Fibroblast of lung (primary cell): ENCODE measurements at places on chromosomes 12 and 14. TPM values are rescaled to one million over a fixed set of nuclear protein-coding genes. Genes with fewer than 3 reads are reported as not detected.

DNA sequence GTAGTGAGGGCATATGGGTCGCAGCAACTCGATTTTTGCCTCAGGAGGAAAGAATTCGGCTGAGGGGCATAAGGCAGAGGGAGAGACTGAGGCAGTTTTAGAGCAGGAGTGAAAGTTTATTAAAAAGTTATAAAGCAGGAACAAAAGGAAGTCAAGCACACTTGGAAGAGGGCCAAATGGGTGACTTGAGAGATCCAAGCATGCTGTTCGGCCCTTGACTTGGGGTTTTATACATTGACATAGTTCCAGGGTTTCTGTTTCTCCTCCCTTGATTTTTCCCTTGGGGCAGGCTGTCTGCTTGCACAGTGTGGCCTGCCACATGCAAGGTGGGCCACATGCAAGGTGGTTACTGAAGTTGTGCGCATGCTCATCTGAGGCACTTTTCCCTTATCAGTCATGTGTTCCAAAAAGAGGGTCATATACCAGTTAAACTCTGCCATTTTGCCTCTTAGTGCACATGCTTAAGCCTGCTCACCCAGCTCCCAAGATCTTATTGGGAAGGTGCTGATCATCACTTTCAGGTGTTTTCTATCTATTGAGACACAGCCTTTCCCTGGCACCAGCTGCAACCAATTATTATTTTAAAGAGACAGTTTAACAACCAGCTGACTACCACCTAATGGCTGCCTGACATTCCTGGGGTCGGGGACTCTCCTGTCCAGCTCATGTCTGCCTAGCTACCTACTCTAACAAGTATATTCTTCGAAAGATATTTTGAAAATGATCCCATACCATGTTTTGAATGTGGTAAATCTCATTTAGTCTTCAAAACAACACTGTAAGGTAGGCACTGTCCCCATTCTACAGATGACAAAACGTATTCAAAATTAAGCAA lies 19.9 kb downstream of the PTGER2 start:
- H3K27ac ChIP-seq: no peak overlapping the region
- DNase-seq: peak; percentile 74
- H3K4me3 ChIP-seq: no peak overlapping the region

DNA sequence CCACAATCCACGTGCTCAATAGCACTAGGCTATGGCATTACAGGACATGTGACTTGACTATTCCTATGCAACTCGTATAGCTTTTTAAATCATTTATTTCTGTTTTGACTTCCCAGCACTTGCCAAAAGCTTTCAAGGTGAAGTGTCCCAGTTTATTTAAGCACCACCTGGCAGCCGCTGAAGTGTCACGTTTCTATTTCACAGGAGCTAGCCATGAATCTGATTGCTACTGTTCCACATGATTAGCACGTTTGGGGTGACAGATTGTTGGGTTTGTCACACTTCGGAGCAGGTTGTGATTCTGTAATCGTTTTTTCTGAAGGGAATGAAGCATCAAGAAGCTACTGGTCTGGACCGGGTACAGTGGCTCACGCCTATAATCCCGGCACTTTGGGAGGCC lies 39.9 kb upstream of the BICDL1 start:
- no peak overlapping the region for H3K4me3 ChIP-seq
- no peak overlapping the region for H3K27ac ChIP-seq
- H3K27me3 ChIP-seq: no peaks in the 10 kb centered on the region
- no peaks in the 10 kb centered on the region for H3K36me3 ChIP-seq
- H3K4me1 ChIP-seq: no peaks in the 10 kb centered on the region

GRCh38 chr12:77489331-77489970 lies 341.2 kb upstream of the NAV3 start:
- H3K36me3 ChIP-seq: no peaks in the 10 kb centered on the region
- H3K4me3 ChIP-seq: no peak overlapping the region
- no peak for DNase-seq
- no peaks in the 10 kb centered on the region for H3K4me1 ChIP-seq
- no peaks in the 10 kb centered on the region for H3K27me3 ChIP-seq

ACTR6 gene
- total RNA-seq: 13.9 and 16.5 TPM in 2 replicates

SLC5A8 gene
- total RNA-seq: not detected in 2 replicates

DNA sequence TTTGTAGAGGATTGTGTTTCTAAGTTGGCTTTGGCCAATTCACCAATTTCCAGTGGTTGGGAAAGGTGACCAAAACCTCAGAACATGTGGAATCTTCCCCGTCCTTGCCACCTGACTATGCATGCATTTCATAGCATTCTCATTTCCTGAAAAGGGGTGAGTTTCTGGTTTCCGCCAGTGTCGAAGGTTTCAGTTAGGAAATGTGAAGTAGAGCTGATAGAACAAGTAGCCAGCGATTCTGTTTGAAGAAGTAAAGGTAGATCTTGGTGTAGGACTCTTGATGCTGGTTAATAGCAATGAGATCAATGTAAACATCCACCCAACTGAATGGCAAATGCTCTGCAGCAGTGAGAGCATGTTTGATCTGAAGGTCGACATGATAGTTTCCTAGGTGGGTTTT lies 15.9 kb downstream of the SMOC1 start:
- H3K4me3 ChIP-seq: no peak overlapping the region
- no peaks in the 10 kb centered on the region for H3K36me3 ChIP-seq
- no peak overlapping the region for H3K27ac ChIP-seq
- no peaks in the 10 kb centered on the region for H3K27me3 ChIP-seq

GRCh38 chr14:75205591-75205990 lies 29.2 kb upstream of the TMED10 start:
- no peak for DNase-seq
- no peak overlapping the region for H3K4me3 ChIP-seq
- H3K4me1 ChIP-seq: no peaks in the 10 kb centered on the region
- H3K27me3 ChIP-seq: no peaks in the 10 kb centered on the region
- H3K27ac ChIP-seq: no peak overlapping the region

- no peak overlapping the region for H3K4me3 ChIP-seq
- no peaks in the 10 kb centered on the region for H3K36me3 ChIP-seq
- H3K27me3 ChIP-seq: peaks cover 29% of the 10 kb centered on the region
- peaks cover 7% of the 10 kb centered on the region for H3K4me1 ChIP-seq
Observed at GRCh38 chr12:27973487-27973890, 956 bp upstream of the PTHLH start.

GRCh38 chr14:50778721-50779483 lies 52.1 kb downstream of the NIN start:
- peaks cover 2% of the 10 kb centered on the region for H3K36me3 ChIP-seq
- H3K4me3 ChIP-seq: no peak overlapping the region
- peak; percentile 46 for DNase-seq
- H3K27ac ChIP-seq: no peak overlapping the region
- no peaks in the 10 kb centered on the region for H3K27me3 ChIP-seq

MAP3K9 gene
- under 0.01 and 0.17 TPM in 2 replicates for total RNA-seq

DNA sequence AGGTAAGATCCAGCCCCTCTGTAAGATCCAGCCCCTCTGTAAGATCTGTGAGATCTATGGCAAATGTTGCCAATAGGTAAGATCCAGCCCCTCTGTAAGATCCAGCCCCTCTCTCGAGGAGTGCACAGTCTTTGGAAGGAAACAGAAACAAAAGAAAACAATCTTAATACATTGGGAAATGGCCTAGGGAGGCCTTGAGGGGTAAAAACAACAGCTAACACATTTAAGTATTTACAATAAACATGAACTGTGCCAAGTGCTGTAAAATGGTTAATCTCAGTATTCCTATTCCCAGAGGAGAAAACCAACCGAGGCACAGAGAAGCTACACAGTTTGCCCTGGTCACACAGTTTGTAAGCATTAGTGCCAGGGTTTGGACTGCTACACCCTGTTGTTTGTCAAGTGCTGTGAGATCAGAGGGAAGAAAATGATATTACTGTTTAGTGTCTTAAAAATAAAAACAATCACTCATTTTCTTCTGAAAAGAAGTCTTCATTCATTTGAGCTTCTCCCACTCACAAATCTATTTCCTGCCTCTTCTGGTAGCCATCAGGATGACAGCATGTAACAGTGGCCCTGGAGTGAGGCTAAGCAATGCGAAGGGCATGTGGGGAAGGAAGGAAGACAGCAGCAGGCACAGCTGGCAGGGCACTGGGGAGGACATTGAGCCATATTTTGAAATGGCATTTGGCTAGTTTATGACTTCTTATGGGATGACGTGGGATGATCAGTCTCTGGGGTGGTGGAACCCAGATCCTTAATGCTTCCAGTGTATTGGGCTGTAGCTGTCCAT lies 118.7 kb upstream of the PTPRQ start:
- DNase-seq: no peak
- no peak overlapping the region for H3K27ac ChIP-seq
- H3K36me3 ChIP-seq: no peaks in the 10 kb centered on the region
- H3K27me3 ChIP-seq: no peaks in the 10 kb centered on the region
- H3K4me3 ChIP-seq: no peak overlapping the region

GRCh38 chr12:19431407-19432308 lies 7.6 kb upstream of the AEBP2 start:
- no peaks in the 10 kb centered on the region for H3K27me3 ChIP-seq
- no peaks in the 10 kb centered on the region for H3K36me3 ChIP-seq
- peaks cover 4% of the 10 kb centered on the region for H3K4me1 ChIP-seq
- DNase-seq: peak; percentile 88

DNA sequence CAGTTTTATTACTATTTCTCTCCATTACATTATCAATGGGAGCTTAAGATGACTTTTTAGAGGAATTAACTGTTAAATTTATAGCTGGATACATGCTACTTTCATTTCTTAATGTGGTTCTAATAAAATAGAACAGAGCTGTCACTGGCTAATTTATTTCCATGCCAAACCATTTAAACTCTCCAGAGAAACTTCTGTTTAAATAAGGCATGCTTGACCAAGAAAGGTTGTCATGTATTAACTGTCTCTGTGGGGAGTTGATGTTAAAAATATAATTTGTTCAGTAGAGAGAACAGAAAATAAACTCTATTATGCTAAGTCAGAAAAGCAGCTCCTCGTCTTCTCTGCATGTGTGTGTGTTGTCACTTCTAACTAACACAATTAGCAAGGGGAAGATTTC lies 447.4 kb downstream of the SLC16A7 start:
- H3K27ac ChIP-seq: no peak overlapping the region
- H3K4me1 ChIP-seq: no peaks in the 10 kb centered on the region
- H3K4me3 ChIP-seq: no peak overlapping the region

DNA sequence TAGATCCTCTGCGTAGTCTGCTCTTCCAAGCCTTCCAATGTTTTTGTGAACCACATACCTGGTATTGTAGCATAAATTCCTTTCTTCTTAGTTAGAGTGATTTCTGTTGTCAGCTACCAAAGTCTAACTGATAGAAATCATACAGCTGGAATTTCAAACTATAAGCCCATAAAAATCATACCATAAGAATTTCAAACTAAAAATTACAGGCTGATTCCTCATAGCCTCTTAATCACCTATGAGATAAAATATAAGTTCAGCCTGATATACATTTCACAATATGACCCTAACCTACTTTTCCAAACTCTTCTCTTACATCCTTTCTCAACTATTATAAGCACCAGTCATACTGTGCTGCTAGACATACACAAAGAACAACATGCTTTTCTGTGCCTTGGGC lies 64.8 kb downstream of the PTHLH start:
- DNase-seq: peak; percentile 35
- no peak overlapping the region for H3K27ac ChIP-seq
- no peaks in the 10 kb centered on the region for H3K4me1 ChIP-seq

- no peaks in the 10 kb centered on the region for H3K36me3 ChIP-seq
- no peak overlapping the region for H3K4me3 ChIP-seq
- no peaks in the 10 kb centered on the region for H3K27me3 ChIP-seq
Observed at GRCh38 chr12:42426746-42427145, 100.8 kb downstream of the PPHLN1 start.

DNA sequence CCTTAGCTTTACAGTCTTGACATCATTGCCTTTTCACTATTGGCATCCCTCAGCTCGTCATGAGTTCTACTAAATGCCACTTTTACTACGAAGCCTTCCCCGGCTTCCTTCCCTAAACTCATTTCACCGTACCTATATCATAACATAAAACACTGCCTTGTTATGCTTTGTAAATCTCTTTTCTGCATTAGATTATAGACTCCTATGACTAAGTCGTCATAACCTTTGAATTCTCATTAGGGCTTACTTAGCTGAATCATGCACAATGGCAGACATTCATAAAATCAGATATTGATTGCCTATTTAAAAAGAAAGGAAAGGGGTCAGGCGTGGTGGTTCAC lies 21.0 kb downstream of the BTG1 start:
- no peaks in the 10 kb centered on the region for H3K36me3 ChIP-seq
- H3K27me3 ChIP-seq: no peaks in the 10 kb centered on the region

NGB gene
- not detected in 2 replicates for total RNA-seq

C12orf50 gene
- under 0.01 TPM in 1 of 2 replicates, not detected in the other for total RNA-seq
